ENCODE measurements at places on chromosomes 7 and 10. TPM values are rescaled to one million over a fixed set of nuclear protein-coding genes. Genes with fewer than 3 reads are reported as not detected.
A peak's percentile ranks its signal among the peaks of the same experiment; 100 is the strongest.

GRCh38 chr10:116737627-116738327 lies 4.6 kb downstream of the HSPA12A start:
- DNase-seq, result no peak

DNA sequence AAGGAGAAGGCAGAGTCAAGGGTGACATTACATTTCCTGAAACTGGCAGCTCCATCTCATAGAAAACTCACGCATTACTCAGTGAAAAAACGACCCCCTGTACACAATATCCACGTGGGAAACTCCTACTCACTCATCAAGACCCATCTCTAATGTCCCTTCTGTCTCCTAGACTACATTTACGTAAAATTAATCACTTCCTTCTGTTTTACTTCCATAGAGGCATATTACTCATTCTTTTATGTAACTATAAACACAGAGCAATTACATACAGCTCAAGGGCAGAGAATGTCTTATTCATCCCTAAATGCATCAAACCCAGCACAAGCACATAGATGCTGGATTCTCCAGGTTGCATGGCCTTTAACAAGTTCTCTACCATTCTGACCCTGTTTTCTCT lies 281.8 kb downstream of the KCNMA1 start:
- peak; percentile 65 for DNase-seq

DNA sequence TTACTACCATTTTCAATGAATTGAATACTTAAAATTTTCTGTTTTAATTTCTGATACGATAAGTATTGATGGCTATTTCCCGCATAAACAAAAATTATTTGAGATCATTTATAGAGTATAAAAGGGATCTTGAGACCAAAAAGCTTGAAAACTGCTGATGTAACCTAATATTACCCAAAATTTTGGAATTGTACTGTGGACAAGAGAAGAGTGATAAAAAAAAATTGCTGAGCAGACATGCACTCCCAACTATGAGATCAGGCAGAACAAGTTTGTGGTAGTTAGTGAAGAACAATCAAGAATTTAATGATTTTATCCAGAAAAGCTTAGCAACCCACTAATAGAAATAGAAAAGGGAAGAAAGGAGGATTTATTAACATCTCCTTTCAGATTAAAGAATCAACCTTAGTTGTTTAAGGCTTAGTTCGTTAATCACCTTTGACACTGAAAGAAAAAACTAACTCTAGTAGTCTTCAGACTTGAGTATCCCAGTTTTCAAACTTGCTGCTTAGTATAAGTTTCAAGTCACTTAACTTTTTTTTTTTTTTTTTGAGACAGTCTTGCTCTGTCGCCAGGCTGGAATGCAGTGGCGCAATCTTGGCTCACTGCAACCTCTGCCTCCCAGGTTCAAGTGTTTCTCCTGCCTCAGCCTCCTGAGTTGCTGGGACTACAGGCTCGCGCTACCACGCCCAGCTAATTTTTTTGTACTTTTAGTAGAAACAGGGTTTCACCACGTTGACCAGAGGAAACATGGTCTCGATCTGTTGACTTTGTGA lies 50.6 kb upstream of the ZC3HAV1 start:
- no peak for DNase-seq

DNA sequence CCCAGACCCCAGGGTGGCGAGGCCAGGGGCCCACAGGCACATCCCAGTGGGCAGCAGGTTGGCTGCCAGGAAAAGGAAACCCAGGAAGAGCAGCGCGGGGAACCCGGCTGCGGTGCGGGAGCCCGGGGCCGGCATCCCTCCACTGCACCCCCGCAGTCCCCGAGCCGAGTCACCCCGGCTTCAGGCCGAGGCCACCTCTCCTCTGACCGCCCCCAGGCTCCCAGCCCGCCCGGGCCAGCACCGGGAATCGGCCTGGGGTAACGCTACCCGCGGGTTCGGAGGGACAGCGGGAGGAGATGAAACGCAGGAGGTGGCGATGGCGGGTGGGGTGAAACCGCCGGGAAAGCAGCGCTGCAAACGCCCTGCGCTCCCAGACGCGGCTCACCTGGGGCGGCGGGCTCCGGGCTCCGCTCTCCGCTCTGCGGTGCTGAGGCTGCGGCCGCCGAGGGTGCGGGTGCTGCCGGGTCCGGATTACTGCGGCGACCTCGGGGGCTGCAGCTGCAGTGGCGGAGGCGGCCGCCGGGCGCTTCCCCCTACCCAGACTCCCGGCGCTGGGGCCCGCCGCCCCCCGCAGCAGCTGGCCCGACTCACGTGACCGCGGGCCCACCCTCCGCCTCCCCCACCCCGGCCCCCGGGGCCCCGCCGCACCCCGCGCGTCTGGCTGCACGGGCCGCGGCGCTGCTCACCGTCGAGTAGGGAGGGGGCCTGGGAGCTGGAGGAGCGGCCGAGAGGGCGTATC lies at the start of gene SCRN1:
TSS of gene SCRN1 (minus strand) at position 545 of the 739 bp plus-strand sequence. CDS start 20,734 bp downstream, outside the sequence.
- DNase-seq, result peak; percentile 39

GRCh38 chr10:31479752-31480151 lies 160.7 kb downstream of the ZEB1 start:
- DNase-seq, result peak; percentile 21

- no peak for DNase-seq
Observed at GRCh38 chr10:43595739-43596298, 10.4 kb upstream of the ZNF485 start.

GRCh38 chr10:18350340-18350739 lies 210.1 kb downstream of the CACNB2 start:
- DNase-seq, result no peak

GRCh38 chr10:33556103-33556502 lies 221.6 kb upstream of the NRP1 start:
- no peak for DNase-seq

GRCh38 chr7:34057956-34058355 lies 152.6 kb downstream of the BMPER start:
- no peak for DNase-seq

DNA sequence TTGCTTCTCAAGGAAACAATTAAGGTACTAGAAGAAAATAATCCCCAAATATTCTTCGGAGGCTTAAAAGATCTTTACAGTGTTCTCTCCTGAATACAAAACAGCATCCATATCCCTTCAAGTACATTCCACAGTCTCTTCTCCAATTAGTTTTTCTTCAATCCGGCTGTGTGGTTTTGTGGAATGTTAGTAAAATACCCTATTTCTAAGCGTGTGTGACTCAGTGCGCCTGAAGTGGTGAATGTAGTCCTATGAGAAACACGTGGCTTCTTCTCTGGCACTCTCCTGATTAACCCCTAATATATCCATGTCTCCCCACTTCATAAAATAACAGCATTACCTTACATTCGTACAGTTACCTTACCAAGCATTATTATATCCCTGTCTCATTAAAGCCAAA lies 570.2 kb downstream of the ARL4A start:
- DNase-seq, result no peak

DNA sequence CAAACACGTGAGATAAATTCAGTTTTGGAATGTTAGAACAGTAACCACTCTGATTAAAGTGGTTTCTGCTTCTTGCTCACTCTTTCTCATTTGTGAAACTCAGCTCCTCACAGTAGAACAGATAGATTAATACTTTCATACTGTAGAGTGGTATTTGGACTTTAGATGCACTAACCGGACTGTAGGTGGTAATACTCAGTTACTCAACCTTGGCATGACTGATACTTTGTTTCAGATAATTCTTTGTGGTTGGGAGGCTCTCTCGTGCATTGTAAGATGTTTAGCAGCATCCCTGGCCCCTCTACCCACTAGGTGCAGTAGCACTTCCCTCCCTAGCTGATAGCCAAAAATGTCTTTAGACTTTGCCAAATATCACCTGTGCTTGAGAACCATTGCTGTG lies 37.6 kb downstream of the MCU start:
- DNase-seq, result no peak

GRCh38 chr10:130109796-130110245 lies 809 bp downstream of the C10orf143 start:
- DNase-seq, result peak; percentile 89

Gene BRAT1
- 40.3 TPM for polyA plus RNA-seq

Gene PHKG1
- polyA plus RNA-seq, result 0.32 TPM

Gene HABP2
- 0.04 TPM for polyA plus RNA-seq

Gene CALD1
- 148 TPM for polyA plus RNA-seq

Gene FBXW4
- 17.4 TPM for polyA plus RNA-seq

Gene TMEM140
- 17.9 TPM for polyA plus RNA-seq

Gene TAS2R41
- polyA plus RNA-seq, result not detected

Gene CALHM1
- not detected for polyA plus RNA-seq

Gene SLC26A5
- polyA plus RNA-seq, result not detected

Gene PRKG1
- 0.03 TPM for polyA plus RNA-seq

Gene BTBD16
- polyA plus RNA-seq, result 0.04 TPM

Measured in endothelial cell of umbilical vein (primary cell).